M059J (cell line): ENCODE measurements at places on chromosomes 7 and 10. TPM values are rescaled to one million over a fixed set of nuclear protein-coding genes. Genes with fewer than 3 reads are reported as not detected.

Gene CDHR3
- total RNA-seq = 0.52 and 2.1 TPM in 2 replicates

Gene ELOVL3
- total RNA-seq = 0.17 and 0.27 TPM in 2 replicates

Gene GHITM
- total RNA-seq = 218 TPM in 2 replicates

Gene ZNF804B
- total RNA-seq = not detected in 2 replicates

Gene KCP
- total RNA-seq = not detected in 2 replicates

Gene EN2
- total RNA-seq = not detected in 2 replicates

Gene FBXO24
- total RNA-seq = 0.05 and 0.44 TPM in 2 replicates

Gene MYO1G
- total RNA-seq = not detected in 2 replicates

Gene OR6V1
- not detected in 2 replicates for total RNA-seq

Gene SPRN
- not detected in 2 replicates for total RNA-seq

Gene ZNF277
- 17.6 and 20.6 TPM in 2 replicates for total RNA-seq

Gene PDSS1
- total RNA-seq = 4.7 and 8.4 TPM in 2 replicates

Gene NPC1L1
- not detected in 2 replicates for total RNA-seq

Gene CEP41
- 32.0 and 32.9 TPM in 2 replicates for total RNA-seq

Gene TRRAP
- 8.9 and 25.4 TPM in 2 replicates for total RNA-seq
